ENCODE measurements at places on chromosomes 3 and 15.

GRCh38 chr3:71421820-71422566 is 161.5 kb downstream of the FOXP1 start:
- peak; percentile 65 for DNase-seq

GRCh38 chr3:49668414-49668797 is 5.7 kb upstream of the APEH start:
- no peak for DNase-seq

- no peak for DNase-seq
Measured at GRCh38 chr3:54977439-54977838, 49.6 kb upstream of the LRTM1 start.

GRCh38 chr3:120212505-120212904 is 72.5 kb downstream of the GPR156 start:
- no peak for DNase-seq

GRCh38 chr3:50378024-50378423 is 18.7 kb upstream of the TMEM115 start:
- no peak for DNase-seq

- DNase-seq = peak; percentile 32
Measured at GRCh38 chr3:52532517-52532837, 1.2 kb downstream of the NT5DC2 start.

DNA sequence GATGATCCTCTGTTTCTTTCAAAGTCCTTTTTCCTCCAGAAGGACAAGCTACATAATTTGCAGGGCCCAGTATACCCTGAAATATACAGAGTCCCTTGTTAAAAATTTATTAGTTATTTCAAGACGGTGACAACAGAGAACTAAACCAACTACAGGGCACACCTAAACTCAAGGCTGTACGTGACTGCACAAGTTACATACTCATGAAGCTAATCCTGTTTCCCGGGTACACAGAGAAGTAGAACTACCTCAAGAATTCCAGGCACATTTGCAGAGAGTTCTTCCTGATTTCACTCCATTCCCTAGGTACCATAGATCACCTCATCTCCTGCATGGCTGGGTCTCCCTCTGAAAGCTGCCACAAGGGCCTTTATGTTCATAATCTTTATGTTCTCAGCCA is 279.4 kb upstream of the ARL6 start:
- DNase-seq = no peak

GRCh38 chr3:172987273-172987672 is 153.8 kb downstream of the SPATA16 start:
- no peak for DNase-seq

DNA sequence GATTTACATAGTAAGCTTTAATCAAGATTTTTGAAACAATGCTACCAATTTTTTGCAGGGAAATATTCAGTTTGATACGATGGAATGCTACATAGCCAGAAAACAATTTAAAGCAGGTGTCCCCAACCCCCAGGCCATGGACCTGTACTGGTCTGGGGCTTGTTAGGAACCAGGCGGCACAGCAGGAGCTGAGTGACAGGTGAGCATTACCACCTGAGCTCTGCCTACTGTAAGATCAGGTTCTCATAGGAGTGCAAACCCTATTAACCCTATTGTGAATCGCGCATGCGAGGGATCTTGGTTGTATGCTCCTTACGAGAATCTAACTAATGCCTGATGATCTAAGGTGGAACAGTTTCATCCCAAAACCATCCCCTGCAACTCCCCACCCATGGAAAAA is 322.6 kb upstream of the NECTIN3 start:
- no peak for DNase-seq

DNA sequence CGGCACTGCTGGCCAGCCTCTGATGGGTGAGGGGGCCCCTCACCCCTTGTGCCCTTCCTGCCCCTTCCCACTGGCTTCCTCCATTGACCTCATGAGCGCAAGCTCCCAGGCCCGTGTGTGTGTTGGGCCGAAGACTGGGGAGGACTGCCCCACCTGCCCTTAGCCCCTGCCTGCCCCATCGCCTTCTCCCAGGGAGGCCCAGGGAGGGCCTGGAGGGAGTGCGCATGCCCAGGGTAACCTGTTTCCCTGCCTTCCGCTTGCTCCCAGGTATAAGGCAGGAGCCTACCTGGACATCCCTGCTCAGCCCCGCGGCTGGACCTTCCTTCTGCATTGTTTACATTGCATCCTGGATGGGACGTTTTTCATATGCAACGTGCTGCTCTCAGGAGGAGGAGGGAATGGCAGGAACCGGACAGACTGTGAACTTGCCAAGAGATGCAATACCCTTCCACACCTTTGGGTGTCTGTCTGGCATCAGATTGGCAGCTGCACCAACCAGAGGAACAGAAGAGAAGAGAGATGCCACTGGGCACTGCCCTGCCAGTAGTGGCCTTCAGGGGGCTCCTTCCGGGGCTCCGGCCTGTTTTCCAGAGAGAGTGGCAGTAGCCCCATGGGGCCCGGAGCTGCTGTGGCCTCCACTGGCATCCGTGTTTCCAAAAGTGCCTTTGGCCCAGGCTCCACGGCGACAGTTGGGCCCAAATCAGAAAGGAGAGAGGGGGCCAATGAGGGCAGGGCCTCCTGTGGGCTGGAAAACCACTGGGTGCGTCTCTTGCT is 8.8 kb downstream of the DLL4 start:
- DNase-seq = peak; percentile 27

DNA sequence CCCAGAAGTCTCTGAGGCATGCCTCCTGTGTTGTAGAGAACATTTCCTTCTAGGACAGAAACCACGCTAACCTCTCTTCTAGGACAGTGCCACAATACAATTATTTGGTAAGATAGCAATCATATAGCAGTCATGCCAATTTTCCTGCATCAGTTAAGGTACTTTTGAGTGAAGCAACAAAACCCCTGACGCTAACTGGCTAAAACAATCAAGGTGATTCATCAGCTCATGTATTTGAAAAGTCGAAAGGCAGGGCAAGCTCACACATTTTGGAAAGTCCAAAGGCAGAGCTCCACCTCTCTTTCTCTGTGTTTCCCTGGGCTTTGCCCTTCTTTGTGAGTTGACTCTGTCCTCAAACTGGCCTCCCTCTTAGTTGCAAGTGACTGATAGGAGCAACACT is 10.1 kb downstream of the TERC start:
- no peak for DNase-seq

GRCh38 chr3:152595975-152596821 is 238.7 kb upstream of the P2RY1 start:
- DNase-seq = peak; percentile 1

- DNase-seq = no peak
Measured at GRCh38 chr3:136678981-136679380, 73.2 kb downstream of the STAG1 start.

DNA sequence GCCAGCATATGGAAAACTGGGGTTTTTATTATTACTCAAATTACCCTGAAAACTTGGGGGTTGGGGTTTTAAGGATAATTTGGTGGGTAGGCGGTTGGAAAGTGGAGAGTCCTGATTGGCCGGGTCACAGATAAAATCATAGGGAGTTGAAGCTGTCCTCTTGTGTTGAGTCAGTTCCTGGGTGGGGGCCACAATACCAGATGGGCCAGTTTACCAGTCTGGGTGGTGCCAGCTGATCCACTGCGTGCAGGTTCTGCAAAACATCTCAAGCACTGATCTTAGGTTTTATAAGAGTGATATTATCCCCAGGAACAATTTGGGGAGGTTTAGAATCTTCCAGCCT is 4.9 kb upstream of the ZNF662 start:
- no peak for DNase-seq

DNA sequence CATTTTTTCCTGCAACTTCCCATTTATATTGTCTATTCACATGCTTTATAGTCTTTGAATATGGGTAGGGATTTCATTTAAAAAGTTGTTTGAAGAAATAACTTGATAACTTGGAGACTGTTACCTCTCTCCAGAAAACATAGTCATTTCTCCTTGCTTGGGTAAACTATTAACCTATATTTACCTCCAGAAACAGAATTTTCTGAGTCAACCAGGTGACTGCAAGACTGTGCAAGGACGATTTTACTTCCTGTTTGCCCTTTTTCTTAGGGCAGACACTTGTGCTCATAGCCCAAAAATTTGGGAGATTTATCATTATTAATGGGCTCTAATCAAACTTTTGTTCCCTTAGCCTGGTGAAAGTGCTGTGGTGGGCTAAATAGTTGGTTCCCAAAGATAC is 14.3 kb upstream of the MOBP start:
- DNase-seq = no peak

GRCh38 chr3:10322352-10322710 is 1.4 kb upstream of the SEC13 start:
- peak; percentile 36 for DNase-seq

DNA sequence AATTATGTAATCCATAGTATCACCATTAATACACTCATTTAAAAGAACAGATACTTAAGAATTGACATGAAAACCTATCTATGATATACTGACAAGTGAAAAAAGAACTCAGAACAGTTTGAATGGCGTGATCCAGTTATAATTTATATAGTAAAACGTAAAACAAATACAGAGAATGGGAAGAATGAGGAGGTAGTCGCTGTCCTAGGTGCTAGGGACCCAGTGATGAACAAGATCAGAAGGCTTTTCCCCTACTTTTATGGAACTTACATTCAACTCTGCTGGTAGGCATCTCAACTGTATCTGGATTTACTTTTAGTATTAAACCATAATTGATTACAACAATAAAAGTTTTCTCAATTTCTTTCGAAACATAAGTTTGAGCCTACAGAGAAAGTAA is 31.8 kb downstream of the GSK3B start:
- DNase-seq = no peak

DNA sequence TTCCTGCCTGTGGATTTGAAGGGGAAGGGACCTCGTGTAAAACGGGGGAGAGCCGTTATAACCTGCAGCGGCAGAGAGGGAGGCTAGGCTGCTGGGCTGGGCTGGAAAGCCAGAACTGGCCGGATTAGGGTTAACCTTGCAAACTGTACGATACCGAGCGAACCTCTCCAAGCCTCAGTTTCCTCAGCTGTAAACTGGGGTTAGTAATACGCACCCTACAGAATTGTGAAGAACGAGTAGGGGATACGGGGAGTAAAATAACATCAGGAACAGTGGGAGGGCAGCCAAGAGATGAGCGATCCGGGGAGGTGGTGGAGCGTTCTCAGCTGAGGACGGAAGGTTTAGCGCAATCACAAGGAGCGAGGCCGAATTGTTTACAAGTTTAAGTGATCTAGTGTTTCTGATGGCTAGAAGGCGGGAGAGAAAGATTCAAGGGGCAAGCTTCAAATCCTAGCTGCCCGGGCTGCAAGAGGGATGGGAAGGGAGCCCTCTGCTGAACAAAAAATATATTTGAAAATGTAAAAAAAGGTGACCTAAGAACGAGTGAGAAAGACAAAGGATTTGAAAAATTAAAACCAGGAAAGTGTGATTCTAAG is 768 bp upstream of the SEMA5B start:
- peak; percentile 38 for DNase-seq

DNA sequence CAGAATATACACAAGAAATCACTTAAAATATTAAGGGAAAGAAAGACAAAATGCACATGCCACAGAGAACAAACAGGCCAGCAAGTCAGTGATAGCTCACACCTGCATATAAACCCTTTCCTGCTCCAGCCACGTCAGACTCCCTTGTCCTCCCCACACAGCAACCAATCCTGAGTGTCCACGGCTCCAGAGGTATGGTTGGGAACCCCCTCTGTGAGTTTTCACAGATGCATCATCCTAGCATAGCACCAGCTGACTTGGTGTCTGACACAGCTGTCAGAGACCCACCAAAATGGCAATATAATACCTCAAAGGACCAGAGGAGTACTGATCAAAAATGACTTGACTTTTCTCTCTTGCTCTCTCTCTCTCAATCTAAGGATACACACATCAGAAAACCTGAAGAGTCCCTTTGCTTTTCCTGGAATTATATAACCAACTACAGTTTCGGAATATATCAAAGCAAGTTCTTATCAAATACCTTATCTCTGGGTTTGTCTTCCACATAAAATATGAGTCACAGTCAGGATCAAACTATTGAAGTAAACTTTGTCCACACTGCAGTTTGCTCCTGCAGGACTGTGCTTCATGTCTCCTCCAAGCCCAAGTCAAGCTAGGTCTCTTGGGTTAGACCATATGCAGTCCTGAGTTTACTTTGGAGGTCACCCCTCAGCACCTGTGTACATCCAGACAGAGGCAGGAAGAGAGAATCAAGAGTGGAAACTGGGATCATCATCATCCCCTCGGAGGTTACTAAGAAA is 187.1 kb upstream of the THBS1 start:
- no peak for DNase-seq

DNA sequence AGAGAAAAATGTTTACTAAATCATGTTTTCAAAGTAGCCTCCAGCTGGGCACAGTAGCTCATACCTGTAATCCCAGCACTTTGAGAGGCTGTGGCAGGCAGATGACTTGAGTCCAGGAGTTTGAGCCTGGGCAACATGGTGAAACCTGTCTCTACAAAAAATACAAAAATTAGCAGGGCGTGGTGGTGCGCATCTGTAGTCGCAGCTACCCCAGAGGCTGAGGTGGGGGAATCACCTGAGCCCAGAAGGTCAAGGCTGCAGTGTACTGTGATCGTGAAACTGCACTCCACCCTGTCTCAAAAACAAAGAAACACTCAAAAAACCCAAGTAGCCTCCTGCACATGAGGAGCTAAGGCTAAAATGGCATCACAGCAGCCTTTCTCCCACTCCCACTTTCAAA is 1.6 kb upstream of the PPIB start:
- no peak for DNase-seq

DNA sequence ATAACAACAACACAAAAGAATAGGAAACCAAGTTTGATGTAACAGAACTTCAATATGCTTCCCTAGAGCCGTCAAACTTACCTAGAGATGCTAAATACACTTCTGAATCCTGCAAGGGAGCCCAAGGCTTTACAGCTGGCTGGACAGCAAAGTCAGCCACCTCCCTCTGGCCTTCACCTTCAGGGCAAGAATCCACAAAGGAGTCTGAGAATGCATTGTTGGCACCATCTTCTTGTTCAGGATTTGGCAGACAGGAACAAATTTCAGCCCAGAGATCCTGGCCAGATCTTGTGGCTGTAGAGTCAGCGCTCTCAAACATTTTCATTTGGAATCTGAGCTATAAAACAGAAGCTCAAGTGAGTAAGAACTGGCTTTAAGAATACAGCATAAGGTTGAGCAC is 2.2 kb downstream of the CCDC32 start:
- DNase-seq = no peak

DNA sequence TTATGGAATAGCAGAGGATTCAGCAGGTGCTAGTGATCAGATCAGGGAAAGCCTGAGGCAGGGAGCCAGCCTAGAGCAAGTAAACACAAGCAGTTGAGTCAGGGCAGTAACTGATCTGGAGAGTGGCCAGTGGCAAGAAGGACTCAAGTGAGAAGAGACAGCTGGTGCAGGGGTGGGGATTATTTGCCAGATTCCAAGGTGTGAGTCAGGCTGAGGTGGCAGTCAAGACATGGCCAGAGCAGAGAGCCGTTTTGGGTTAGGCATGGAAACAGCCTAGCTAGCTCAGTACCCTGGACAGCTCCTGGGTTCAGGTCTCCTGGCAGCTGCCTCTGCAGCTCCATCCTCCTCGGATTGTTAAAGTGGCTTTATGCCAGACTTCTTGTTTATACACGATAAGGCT is 281.9 kb upstream of the ONECUT1 start:
- DNase-seq = peak; percentile 0

DNA sequence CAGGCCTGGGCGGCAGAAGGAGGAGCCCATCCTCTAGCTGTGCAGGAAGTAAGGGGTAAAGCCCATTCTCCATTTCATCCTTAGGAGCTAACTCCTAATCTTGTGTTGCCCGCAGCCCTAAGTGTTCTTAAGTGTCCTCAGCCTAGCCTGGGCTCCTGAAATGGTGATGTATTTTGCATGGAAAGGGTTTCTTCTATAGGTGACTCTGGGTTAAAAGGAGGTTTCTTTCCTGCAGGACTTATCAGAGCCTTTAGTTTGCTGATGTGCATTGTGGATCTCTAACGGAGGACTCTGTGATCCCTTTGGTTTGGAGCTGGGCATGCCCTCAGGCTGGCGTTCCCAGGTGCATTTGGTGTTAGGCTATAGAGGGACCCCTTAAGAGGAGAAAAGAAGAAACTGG is 48.5 kb upstream of the TRPM1 start:
- no peak for DNase-seq
